ENCODE measurements at places on chromosomes 2 and 18.

DNA sequence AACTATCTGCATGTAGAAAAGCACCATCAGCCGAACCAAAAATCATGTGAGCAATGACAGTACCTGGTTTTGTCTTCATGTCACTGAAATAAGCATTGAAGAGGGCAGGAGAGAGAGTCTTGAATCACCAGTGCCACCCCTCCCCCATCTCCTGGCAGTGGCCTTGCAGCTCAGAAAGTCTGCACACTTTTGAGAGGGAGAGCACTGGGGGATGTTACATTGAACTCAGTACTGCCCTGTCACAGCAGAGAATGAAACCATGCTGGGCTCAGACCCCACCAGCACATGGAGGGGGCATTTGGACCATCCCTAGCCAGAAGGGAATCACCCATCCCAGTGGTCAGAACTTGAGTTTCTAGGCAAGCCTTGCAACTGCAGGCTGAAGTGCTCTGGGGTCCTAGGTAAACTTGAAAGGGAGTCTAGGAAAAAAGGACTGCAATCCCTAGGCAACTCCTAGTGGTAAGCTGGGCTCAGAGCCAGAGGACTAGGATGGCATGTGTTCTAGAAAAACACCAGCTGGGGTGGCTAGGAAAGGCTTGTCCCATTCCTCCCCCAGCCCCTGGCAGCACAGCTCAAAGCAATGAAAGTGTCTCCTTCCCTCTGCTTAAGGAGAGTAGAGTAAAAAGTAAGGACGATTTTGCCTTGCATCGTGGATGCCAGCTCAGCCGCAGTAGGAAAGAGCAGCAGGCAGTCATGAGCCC is 259.9 kb upstream of the MYT1L start:
- DNase-seq: no peak

GRCh38 chr2:27756544-27757498 is 14.7 kb upstream of the MRPL33 start:
- DNase-seq: no peak

DNA sequence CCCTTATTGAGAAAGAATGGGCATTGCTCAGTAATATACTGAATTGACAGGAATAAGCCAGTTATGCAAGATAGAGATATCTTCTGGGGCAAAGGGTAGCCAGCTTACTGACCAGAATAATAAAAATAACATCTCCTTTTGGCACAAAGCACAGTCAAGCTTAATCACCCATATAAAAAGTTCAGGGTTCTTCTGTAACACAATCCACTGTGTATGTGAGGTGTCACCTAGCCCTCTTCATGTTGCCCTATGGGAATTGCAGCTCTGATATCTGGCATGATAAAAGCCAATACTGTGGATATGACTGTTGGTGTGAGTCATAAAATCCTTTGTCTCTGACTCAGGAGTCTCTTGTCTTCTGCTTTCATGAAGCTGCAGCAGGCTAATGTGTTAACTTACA is 90.8 kb downstream of the DSEL start:
- no peak for DNase-seq

DNA sequence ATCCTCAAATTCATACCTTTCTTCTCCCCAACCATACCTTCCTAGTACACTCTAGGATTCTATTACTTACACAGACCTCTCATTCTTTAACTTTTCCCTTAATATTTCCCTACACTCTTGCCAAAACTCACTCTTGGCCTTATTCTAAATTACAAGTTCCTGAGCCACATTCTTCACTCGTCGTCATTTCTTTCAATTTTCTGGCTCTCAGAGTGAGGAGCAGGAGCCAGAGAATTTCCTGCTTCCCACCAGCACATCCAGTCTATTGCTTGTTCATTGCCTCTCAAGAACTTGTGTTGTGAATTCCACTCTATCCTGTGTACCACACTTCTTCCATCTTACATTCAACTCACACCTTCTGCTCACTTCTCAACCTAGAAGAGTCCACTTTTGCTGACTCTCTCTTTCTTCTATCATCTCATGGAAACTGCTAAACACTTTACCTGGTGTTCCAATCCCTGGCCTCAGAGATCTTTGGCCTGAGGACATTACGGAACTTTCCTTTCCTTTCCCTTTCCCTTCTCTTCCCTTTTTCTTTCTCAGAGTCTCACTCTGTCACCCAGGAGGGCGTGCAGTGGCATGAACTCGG is 171.6 kb downstream of the PLCL1 start:
- DNase-seq: no peak

DNA sequence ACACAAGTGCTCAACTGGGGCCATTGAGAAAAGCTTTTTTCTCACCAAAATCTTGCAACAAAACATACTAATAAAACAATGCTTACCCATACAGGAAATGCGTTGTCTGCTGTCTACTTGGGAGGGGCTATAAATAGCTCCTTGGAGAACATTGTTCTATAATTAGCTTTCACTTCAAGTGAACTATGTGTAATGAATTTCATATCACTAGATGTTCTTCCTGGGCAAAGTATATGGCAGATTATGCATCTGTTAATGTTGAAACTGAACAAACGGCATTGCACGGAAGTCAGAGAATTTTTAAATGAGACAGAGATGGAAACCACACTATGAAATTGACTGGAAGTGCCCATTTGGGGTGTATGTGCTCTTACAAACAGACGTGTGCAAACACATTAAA is 6.4 kb upstream of the NPAS2 start:
- DNase-seq: no peak

- DNase-seq: peak; percentile 32
Observed at GRCh38 chr2:317501-318424, 29.9 kb upstream of the ALKAL2 start.

DNA sequence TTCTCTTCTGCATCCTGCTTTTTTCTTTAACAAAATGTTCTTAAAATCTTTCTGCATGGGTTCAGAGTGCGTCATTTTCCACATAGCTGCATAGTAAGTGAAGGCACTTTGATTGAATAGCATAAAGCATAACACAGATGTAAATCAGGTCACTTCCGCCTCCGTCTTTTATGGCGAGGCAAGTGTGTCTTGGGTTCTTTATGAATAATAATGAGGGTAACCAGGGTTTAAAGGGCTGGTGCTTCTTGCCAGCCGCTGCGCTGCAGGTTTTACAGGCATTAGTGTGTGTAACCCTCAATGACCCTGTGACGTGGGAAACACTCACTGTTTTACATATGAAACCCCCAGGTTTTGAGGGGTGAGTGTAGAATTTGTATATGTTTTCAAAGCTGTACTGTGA is 164.2 kb downstream of the MYT1L start:
- DNase-seq: no peak

- no peak for DNase-seq
Observed at GRCh38 chr2:185578322-185578721, 160.3 kb upstream of the FSIP2 start.

- DNase-seq: no peak
Observed at GRCh38 chr18:43034683-43035500, 80.6 kb downstream of the RIT2 start.

Data from stimulated activated CD4-positive, alpha-beta T cell treated with anti-CD3 and anti-CD28 coated beads, Interleukin-1b, Interleukin-23, amount 100 ng/mL, for 48 hours (primary cell).